ENCODE measurements at places on chromosomes 2 and 18. TPM values are rescaled to one million over a fixed set of nuclear protein-coding genes. Genes with fewer than 3 reads are reported as not detected.

The FOXD4L1 gene
- 0.16 TPM for total RNA-seq

GRCh38 chr2:241869087-241869961 is at the start of gene RTP5:
TSS of gene RTP5 (plus strand) at chr2:241869729. CDS start at chr2:241869757, 28 bp downstream.
- no peak for DNase-seq

DNA sequence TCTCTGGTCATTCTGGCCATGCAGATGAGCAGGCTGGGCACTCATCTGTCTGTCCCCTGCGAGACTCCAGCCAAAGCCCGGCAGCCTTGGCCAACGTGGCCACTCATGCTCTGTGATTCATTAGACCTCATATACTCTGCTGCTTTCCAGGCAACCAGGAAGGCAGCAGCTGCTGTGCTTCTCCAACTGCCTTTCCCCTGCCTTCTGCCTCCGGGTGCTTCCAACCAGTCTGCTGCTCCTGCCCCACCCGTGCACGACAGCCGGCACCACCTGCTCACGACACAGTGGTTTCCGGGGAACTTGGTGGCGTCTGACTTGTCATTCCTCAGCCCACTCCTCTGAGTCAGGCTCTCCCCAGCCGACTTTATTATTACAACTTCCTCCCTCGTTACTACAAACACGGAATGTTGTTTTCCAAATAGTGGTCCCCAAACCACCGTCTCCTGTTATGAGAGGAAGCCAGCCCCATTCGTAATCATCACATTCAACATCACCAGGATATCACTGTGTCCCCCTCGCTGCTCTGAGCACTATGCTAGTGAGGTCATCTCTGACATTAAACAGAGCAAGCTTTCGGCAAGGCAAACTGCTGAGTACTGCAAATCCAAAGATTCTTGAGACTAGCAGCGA is 392.4 kb downstream of the ALK start:
- peak; percentile 47 for DNase-seq

DNA sequence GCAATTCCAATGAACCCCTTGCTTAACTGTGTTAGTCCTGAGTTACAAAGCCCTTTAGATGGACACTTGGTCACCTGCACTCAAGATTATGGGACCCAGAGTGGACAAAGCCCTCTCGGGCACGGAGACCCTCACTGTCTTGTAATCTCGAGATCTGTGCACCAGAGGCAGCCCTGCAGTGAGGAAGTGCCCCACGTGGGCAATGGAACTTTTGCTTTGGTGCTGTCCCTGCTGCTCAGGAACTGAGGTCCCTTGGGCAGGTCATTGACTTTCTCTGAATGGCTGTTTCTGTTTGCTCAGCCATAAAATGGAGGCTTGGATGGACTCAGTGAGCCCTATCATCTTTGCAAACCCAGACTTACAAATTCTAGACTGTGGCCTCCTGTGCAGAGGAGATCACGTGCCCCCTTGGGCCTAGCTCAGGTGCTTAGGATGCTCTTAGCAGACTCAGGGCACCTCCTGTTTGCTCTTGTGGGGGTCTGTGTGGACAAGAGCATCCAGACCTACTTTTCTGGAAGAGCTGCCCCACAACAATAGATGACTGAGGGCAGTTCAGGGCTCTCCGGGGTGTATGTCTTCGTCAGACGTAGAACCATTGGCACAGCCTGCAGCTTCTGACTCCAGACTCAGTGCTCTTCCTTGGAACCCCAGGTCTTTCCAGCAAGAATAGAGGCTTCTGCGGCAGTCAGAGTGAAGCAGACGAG is 94.5 kb upstream of the HS6ST1 start:
- no peak for DNase-seq

DNA sequence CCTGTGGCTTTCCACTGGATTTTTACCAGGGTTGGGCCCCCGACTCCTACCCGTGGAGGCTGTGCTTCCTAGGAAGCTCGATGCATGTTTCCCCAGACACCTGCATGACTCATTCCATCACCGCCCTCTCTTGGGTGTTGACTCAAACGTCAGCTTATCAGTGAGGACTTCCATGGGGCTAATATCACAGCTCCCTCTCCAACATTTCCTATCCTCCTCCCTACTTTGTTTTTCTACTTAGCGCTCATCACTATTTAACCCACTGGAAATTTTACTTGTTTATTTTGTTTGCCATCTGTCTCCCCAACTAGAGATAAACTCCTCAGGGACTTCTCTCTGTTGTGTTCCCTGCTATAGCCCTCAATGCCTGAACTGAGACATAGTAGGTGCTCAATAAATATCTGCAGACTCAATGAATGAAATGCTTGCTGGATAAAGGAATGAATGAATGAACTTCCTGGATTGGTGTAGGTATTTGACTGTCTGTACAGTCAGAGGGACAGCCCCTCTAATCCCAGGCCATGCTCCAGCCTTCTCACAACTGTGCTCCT is 89.7 kb upstream of the MSH2 start:
- no peak for DNase-seq

- no peak for DNase-seq
These were observed 1040.5 kb upstream of the GYPC start for GRCh38 chr2:125615438-125615837.
